Fibroblast of skin of left biceps (primary cell): ENCODE measurements at places on chromosomes 2 and 18.

DNA sequence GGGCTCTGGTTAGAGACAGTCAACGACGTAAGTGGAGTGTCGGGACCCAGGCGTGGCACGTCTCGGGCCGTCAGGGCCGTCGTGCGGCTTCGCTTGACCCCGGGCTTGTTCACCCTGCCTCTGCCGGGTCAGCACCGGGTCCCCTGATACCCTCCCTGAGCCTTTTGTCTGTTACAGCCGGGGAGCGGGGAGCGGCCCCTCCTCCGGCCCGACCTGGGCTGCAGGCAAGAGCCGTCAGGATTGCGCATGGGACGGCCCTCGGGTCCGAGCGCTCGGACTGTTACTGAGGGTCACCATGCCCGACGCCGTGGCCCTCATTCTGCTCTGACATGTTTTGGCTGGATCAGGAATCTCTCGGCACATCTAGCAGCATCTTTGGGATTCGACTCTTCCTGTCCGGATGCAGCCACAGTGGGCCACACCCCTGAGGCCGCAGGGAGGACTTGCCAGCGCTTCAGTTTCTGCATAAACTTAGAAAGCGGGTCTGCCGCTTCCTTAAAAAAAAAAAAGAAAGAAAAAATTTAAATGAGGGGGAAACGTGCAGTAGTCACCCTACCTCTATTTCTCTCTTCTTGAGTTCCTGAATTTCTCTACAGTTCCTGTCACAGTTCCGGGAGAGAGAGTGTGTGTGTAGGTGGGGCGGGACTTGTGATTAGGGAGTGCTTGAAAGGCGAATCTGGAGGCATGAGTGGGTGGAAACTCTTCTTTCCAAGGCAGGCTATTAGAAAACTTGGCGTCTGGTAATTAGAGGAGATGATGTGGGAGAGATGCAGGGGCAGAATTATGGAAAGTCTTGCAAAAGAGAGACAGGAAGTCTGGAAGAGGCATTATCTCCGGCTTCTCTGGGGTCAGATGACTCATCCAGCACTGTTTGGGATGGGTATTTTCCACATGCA lies 909 bp downstream of the TMEM87B start:
- DNase-seq = peak; percentile 81

DNA sequence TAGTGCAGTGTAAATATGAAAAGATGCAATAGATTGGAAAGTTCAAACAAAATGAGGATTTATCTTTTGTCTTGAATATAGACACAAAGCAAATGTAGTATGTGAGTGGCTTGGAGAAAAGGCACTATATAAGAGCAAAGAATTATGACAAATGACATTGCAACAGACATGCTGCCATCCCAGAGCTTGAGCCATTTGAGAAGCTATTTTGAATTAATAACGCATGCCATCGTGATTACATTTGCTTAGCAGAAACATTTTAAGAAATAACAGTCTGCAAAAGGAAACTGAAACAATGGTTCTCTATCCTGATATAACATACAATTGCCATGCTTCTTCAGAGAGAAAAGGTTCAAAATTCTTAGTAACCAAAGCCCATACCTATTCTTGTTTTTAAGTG lies 677.1 kb downstream of the ZEB2 start:
- DNase-seq = no peak

DNA sequence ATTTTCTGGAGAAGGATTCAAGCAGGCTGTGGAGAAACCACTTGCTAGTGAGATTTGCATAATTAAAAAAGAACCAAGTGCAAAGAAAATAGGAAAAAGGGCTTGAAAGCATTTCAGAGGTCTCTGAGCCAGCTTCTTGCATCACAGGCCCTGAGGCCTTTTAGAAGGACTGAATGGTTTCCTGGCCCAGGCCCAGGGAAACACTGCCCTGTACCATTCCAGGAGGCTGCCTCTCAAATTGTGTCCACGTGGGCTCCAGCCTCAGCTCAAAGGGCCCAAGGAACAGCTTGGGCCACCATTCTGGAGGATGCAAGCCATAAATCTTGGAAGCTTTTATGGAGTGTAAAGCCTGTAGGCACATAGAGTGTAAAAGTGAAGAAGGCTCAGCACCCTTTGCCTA lies 523.3 kb upstream of the VRK2 start:
- no peak for DNase-seq

GRCh38 chr2:223099561-223099960 lies 47.6 kb downstream of the KCNE4 start:
- no peak for DNase-seq

GRCh38 chr2:159349674-159350299 lies 63.3 kb upstream of the WDSUB1 start:
- DNase-seq = no peak

DNA sequence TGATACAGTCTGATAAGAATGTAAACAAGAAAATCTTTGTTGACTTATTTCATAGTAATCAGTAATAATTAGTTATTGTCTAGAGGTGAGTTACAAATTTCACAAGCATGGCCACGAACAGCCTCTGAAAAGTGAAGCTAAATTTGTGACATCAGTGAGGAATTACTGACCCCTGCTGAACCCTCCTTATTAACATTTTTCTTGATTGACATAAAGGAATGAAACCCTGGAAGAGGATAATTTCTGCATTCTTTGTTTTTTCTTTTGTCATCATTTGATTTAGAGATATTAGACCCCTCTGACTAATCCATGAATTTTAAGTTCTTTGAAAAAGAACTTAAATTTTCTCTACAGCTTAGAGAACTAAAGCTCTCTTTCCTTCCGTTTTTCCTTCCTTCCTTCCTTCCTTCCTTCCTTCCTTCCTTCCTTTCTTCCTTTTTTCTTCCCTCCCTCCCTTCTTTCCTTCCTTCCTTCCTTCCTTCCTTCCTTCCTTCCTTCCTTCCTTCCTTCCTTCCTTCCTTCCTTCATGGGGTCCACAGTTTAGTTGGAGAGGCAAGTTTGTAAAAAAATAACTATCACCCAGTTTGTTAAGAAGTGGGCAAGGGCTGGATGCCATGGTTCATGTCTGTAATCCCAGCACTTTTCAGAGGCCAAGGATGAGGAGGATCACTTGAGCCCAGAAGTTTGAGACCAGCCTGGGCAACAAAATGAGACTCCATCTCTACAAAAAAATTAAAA lies 387.0 kb downstream of the MTX2 start:
- DNase-seq = no peak

GRCh38 chr18:22469061-22469734 lies 51.5 kb upstream of the CTAGE1 start:
- DNase-seq = no peak

- no peak for DNase-seq
These were observed 403.7 kb upstream of the MEIS1 start for GRCh38 chr2:66031236-66031635.
